Activated naive CD8-positive, alpha-beta T cell treated with anti-CD3 and anti-CD28 coated beads for 36 hours (primary cell): ENCODE measurements at places on chromosomes 12 and 14.
A peak's percentile ranks its signal among the peaks of the same experiment; 100 is the strongest.

DNA sequence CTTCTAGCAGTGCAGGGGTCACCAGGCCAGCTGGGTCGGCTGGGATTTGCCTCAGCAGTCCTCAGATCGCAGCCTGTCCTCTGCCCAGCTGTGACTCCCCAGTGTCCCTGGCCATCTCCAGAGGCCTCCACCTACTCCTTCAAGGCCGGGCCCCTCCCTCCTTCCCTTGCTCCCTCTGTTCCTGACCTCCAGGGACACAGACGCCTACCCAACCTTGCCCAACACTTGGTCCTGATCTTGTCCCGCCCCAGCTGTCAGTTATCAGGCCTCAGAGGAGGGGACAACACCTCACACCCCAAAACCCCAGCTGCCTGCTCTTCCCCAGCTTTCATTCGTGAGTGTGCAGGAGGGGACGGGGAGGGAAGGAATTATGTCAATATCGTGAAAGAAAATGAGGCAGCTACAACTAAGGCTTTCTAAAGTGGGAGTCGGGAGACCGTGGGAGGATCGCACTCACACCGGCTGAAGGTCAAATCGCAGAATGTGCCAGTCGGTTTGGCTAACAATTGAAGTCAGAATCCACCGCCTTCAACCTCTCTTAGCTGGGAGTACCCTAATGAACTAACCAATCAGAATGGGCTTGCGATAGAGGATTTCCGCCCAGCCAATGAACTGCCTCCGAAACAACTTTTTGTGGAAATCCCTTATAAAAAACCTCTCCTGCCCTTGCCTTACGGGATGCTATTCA is 9.4 kb upstream of the PLBD2 start:
- no peak for DNase-seq
- no peak overlapping the region for H3K27ac ChIP-seq
- no peaks in the 10 kb centered on the region for H3K4me1 ChIP-seq

DNA sequence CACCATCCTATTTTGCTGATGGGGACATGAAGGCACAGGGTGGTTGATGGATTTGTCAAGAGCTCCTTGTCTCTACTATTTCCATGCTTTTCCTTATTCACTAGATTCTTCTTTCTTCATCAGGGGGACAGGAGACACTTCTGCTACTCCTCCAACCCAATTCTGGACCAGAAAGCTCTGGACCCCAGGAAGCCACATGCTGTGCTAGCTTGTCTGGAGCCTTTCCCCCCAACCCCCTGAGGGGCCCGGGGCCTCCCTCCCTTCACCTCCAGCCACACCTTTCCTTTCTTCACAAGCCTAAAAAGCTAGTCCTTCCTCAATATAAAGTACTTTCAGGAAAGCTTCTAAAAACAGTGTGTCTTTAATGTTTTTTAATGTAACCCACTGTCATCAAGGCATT is 75.1 kb upstream of the CAPRIN2 start:
- no peaks in the 10 kb centered on the region for H3K36me3 ChIP-seq
- DNase-seq: no peak
- peaks cover 37% of the 10 kb centered on the region for H3K27me3 ChIP-seq
- H3K27ac ChIP-seq: no peak overlapping the region
- H3K4me1 ChIP-seq: no peaks in the 10 kb centered on the region

DNA sequence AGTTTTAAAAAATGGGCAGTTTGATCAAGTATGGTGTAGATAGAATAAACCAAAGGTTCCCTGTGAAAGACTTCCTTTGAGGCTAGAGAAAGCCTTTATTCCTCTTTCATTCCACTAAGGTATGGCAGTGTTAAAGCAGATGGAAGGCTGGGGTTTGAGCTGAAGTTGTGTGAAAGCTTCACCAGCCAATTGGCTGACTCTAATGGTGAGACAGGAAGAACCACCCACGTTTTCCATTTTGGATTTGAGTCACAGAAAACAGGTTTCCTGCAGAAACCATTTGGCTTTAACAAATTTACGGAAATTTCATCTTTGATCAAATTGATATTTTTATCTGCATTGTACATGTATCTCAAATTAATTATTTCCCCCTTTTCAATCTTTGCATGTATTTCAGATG is 455.0 kb downstream of the PCNX1 start:
- no peaks in the 10 kb centered on the region for H3K27me3 ChIP-seq
- H3K36me3 ChIP-seq: peaks cover 41% of the 10 kb centered on the region
- no peak for DNase-seq
- H3K4me3 ChIP-seq: no peak overlapping the region

GRCh38 chr12:127223731-127224130 is 1043.2 kb upstream of the TMEM132C start:
- no peak for DNase-seq
- H3K36me3 ChIP-seq: no peaks in the 10 kb centered on the region
- no peak overlapping the region for H3K4me3 ChIP-seq
- H3K27ac ChIP-seq: no peak overlapping the region
- no peaks in the 10 kb centered on the region for H3K4me1 ChIP-seq

DNA sequence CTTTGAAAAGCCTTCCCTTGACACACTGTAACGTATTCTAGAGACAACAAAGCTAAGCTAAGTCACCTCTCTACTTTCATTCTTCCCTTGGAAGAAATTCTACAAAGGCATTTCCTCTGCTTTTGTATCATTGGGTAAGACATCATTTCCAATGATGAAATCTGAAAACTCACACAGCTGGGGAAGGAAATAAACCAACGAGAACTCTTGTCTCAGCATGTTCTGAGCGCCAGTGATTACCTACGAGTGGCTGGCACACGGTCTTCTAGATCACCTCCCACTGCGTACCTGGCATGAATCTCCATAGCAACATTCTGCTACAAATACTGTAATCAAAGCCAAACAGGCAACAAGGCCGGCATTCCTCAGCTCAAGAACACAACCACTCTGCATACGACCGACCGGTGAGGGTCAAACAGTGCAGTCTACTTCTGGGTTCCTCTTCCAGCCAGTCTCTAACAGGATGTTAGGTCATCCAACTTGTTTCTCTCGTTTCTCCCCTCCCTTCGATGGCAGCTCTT is 7.6 kb downstream of the VPS37B start:
- peaks cover 91% of the 10 kb centered on the region for H3K4me1 ChIP-seq
- H3K36me3 ChIP-seq: peaks cover 38% of the 10 kb centered on the region
- peak overlapping the region; percentile 74 for H3K4me3 ChIP-seq
- H3K27ac ChIP-seq: peak overlapping the region; percentile 97

GRCh38 chr12:117830471-117830870 is 138.3 kb downstream of the KSR2 start:
- no peak overlapping the region for H3K4me3 ChIP-seq
- no peak for DNase-seq
- H3K4me1 ChIP-seq: no peaks in the 10 kb centered on the region
- H3K36me3 ChIP-seq: peaks cover 3% of the 10 kb centered on the region
- no peaks in the 10 kb centered on the region for H3K27me3 ChIP-seq
